ENCODE measurements at places on chromosomes 11 and 22.

- DNase-seq: no peak
Measured at GRCh38 chr11:73648121-73648520, 1.7 kb downstream of the PLEKHB1 start.

- no peak for DNase-seq
Measured at GRCh38 chr11:61292356-61292755, 2.8 kb downstream of the VWCE start.

GRCh38 chr11:37841016-37841415 lies 1243.0 kb upstream of the RAG2 start:
- DNase-seq: no peak

GRCh38 chr11:66136752-66137123 lies 66.7 kb downstream of the PACS1 start:
- no peak for DNase-seq

DNA sequence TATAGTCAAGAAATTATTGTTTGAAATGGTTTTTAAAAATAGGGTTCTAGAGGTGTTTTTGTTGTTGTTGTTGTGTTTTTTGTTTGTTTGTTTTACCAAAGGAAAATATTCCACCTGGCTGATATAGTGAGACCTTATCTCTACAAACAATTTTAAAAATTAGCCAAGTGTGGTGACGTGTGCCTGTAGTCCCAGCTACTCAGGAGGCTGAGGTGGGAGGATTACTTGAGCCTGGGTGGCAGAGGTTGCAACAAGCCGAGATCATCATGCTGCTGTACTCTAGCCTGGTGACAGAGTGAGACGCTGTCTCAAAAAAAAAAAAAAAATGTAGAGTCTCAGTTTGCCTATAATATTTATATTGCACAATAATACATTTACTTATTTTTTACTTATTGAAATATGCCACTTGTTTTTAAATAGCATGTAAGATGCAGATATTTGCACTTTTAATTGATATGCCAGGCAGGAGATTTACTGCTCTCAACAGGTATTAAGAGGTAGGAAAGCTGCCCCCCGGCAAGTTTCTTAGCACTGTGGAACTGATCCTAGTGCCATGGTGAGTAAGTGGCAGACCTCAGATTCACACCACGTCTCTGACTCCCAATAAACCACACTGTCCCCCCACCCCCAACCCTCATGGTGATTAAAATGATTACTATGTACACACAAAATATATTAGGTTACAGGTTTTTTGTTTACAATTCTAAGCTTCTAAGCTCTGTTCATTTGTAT lies 157.4 kb downstream of the TEAD1 start:
- no peak for DNase-seq

Data from effector CD4-positive, alpha-beta T cell (primary cell).